ENCODE measurements at places on chromosomes 11 and 22.

DNA sequence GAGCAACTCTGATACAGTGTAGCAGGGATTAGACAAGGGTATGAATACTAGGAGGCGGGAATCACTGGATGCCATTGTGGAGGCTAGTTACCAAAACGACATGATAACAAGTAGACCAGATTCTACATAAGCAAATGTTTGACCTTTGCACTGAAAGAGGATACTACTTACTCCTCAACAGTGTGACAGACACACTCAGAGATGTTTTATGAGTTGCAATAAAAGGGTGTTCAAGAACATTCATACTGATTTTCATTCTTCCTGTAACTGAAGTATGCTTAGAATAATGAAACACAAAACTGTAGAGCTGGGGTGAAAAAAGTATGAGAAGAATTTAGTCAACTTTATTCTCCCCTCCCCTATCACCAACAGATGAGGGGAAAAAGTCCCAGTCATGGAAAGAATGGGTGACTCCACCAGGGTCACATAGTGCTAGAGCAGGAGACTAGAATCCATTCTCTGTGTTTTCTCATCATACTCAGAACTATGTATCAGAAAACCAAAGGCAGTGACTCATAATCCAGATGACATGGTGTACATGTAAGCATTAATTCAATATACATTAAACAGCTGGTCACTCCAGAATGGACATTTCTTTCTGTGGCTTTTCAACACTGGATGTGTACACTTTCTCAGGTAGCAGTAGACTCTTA is 32.8 kb downstream of the ARHGAP20 start:
- DNase-seq: peak; percentile 77

DNA sequence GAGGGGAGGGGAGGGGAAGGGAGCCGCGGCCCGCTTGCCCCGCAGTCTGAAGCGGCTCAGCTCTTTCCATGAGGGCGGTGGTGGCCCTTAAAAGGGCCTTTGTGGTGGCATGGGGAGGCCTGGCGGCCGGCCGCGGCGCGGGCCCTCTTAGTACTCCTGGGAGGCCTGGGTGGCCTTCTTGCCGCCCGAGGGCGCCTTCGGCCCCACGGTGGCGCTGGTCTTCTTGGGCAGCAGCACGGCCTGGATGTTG is 6.9 kb downstream of the DPAGT1 start:
- peak; percentile 86 for DNase-seq

- DNase-seq: no peak
Observed at GRCh38 chr11:89220684-89221339, 43.1 kb downstream of the TYR start.

DNA sequence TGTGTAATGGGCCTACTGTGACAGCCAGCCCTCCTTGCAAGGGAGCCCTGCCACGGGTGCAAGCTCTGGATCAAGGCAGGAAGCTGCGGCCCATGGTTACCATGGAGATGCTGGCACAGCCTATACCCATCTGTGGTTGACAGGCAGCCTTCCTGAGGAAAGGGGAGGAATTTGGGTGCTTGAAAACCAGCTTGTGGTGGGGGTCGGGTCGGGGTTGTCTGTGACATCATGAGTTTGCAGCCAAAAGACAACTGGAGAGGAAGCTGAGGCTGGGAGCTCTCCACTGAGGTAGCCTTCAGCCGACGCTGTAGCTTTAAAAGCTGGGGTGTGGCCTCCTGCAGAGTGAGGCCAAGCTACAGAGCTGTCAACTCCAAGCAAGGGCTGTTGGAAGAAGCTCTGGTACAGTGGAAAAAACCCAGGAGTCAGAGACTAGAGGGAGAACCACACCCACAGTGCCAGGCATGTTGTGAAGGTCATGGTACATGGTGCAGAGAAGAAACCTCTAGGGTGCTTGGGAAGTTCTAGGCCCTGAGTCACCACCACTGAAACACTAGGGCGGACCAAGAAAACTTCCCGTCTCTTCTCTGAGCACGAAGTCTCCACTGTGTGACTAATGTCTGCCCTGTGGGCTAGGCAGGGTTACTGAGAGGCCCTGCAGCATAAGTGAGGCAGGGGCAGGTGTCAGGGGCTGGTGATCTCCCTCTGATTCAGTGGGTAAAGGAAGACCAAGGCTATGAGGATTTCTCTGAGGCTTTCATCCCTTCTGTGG is 10.8 kb upstream of the LDHA start:
- DNase-seq: peak; percentile 98

- peak; percentile 20 for DNase-seq
Observed at GRCh38 chr11:44290208-44290607, 19.7 kb downstream of the ALX4 start.

DNA sequence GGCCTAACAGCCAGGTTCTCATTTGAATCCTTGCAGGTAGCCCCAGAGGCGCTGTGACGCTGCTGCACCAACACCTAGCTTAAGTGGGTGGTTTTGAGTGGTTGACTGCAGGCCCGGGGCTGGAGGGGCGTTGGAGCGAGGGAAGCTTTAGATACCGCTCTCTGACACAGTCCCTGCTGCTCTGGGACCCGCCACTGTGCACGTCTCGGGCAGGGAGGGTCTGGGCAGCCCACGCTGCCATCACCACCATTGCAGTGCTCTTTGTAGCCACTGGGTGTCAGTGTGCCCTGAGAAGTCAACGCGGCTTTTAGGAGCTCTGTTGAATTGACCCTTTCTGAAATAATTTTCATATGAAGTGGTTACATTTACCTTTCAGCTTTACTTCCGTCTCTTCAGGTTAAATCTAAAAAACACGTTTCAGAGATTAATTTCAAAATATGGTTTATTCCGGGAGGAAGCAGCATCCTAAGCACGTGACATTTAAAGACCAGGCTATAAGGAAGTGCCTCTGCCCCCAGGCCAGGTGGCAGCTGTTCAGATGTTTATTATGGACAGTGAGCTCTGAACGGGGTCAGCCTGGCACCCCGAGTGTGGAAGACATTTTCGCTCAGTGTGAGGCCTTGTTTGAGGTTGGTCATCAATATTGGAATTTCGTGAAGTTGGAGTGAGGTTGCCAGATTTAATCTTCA is 30.9 kb upstream of the PARVB start:
- DNase-seq: peak; percentile 60

DNA sequence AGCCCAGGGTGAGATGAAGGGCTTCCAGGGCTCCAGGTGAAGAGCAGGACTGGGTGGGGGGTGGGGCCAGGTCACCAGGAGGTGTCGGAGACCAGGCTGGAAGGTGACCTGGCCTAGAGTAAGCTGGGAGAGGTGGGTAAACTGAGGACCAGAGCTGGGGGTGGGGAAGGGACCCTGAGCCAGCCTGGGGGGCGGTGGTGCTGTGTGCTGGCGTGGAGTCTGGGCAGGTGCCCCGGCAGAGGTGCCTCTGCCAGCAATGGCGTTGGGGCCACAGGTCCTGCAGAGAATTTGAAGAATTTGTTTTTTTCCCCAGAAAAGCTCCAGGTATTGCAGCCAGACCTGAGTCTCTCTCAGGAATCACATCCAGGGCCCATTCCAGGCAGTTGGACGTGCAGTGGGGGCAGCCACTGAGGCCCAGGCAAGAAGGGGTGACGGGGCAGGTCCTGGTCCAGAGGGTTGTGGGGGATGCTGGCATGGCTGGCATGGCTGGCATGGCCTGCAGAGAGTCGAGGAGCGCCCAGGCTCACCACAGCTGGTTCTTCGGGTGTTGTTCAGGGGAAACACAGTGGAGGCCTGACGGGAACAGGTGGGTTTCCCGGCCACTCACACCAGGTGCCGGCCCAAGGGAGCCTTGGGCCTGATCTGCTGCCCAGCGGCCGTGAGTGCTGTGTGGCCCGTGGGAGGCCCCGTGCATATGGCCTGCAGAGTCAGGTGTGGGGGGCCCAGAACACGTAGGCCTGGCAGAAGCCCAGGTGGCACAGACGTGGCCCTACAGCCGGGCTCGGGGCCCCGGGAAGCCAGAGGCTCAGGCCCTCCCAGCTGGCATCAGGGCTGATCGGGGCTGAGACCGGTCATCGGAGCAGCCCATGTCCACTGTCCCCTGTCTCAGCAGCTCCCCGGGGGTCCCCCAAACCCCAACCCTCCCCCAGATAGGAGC is 6.4 kb upstream of the MUC6 start:
- no peak for DNase-seq

- DNase-seq: no peak
Observed at GRCh38 chr11:66111158-66111557, 41.1 kb downstream of the PACS1 start.

GRCh38 chr11:9038541-9038940 is 34.7 kb upstream of the NRIP3 start:
- DNase-seq: no peak

DNA sequence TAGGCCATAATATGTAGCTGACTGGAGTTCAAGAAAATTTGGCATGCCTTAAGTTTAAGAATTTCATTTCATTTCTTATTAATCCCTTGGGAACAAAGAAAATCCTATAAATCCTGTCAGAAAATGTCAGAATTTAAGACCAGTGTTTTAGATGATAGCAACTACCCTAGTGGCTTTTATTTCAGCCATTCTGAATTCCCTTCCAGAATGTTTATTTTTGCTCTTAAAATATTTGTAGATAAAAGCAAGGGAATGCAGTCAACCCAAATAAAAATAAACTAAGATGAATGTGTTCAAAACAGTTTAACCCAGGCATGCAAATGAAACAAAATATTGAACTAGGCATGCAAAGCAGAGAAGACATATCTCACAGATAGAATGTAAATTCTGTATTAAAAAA is 356.9 kb upstream of the LRRC4C start:
- DNase-seq: no peak

GRCh38 chr11:80831374-80831773 is 1390.5 kb upstream of the TENM4 start:
- no peak for DNase-seq
